Sigmoid colon (tissue), 7 donors: ENCODE measurements at places on chromosomes 6 and 20.

- DNase-seq: no peak
Observed at GRCh38 chr20:6533761-6534479, 233.6 kb upstream of the BMP2 start.

- no peak for DNase-seq
Observed at GRCh38 chr20:1296922-1297321, 30.8 kb downstream of the SNPH start.

- no peak for DNase-seq
Observed at GRCh38 chr6:163260111-163260895, 154.2 kb upstream of the QKI start.

GRCh38 chr6:51926125-51926524 is 161.3 kb downstream of the PKHD1 start:
- DNase-seq: no peak

DNA sequence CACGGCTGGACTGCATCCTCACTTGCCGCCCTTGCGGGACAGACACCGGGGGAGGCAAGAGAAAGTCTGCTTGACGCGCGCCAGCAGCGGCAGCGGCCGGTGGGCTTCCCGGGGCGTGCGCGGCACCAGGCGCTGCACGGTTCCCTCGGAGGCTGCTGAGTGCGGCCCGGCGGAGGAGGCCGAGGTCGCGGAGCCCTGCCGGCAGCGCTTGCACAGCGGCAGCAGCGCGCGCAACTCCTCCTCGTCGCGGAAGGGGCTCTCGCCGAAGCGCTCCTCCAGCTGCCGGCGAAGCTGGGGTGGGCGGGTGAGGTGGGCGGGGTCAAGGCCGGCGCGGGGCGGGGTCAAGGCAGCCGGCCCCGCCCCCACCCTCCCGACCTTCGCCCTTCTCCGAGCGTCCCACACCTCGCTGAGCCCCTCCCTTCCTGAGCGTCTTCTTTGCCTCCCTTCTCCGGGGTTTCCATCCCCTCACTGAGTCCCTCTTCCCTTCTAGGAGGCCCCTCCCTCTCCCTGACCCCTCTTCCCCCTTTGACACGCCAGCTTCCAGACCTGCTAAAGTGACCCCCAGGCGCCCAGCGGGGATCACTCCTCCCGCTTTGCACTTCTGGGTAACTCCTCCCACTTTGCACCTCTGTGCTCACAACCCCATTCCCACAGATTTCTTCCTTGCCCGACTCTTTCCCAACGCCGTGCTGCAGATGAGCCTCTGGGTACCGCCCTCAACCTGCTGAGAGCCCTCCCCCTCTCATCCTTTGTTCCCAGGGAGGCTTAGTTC is 8.8 kb downstream of the DUSP15 start:
- DNase-seq: no peak

GRCh38 chr6:142378138-142378875 is 76.5 kb downstream of the ADGRG6 start:
- DNase-seq: no peak

DNA sequence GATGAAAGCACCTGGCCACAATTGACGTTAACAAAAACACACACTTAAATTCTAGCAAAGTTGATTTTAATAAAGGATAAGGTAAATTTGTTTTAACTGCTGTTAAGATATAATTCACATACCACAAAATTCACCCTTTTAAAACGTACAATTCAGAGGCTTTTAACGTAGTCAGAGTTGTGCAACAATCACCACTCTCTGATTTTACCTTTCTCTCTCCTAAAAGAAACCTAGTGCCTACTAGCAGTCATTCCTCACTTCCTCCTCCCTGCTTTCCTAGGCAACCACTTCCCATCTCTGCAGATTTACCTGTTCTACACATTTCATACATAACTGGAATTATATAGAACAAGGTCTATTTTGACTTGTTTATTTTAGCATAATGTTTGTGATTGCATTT is 58.9 kb downstream of the PTPRK start:
- DNase-seq: no peak

GRCh38 chr6:19298421-19298820 is 538.7 kb upstream of the ID4 start:
- no peak for DNase-seq

- DNase-seq: no peak
Observed at GRCh38 chr20:22339091-22339881, 245.1 kb downstream of the FOXA2 start.

GRCh38 chr6:159257846-159258245 is 88.6 kb downstream of the FNDC1 start:
- DNase-seq: no peak

GRCh38 chr6:135600086-135600702 is 102.7 kb upstream of the AHI1 start:
- DNase-seq: no peak

DNA sequence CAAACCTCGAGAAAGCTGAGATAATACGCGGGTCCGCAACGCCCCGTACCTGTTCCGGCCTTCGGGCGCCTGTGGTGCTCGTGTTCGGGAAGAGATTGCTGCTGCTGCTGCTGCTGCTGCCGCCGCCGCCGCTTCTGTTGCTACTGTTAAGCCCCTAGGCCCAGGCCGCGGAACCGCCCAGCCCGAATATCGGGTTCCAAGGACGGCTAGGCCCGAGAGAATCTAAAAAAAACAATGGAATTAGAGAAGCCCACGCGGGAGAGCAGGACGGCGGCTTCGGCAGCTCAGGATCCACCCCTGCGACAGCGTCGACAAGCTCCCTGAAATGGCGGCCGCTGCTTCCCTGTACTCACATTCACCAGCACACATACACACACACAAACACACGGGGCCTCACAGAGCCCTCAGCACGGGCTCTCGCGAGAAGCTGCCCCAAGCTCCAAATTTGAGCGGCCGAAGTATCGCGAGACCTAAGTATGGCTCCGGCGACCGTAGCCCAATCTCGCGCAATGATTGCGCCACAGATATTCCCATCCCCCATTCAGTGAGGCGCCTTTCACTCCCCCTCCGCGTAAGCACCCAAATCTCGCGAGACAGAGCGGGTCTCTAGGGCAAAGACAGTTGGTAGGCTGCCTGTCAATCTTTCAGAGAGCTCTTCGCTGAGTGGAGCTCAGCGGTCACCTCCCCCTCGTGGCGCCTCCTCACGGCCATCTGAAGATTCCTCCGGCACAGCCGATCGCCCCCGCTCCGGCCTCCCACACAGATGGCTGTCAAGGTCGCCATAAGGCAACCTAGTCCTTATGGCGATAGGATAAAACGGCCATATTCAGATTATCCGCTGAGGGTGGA is at the start of gene RBM39:
RBM39 (minus strand) TSS at position 369 of the 849 bp plus-strand sequence. CDS start 1,386 bp downstream, outside the sequence.
- peak; percentile 100 for DNase-seq

- no peak for DNase-seq
Observed at GRCh38 chr20:2703716-2704475, 11.3 kb downstream of the EBF4 start.

- DNase-seq: no peak
Observed at GRCh38 chr6:130810307-130811030, 16.7 kb upstream of the SMLR1 start.

- no peak for DNase-seq
Observed at GRCh38 chr6:28203201-28203600, 21.9 kb upstream of the ZSCAN9 start.

- DNase-seq: no peak
Observed at GRCh38 chr6:45724511-45724910, 291.1 kb downstream of the CLIC5 start.

DNA sequence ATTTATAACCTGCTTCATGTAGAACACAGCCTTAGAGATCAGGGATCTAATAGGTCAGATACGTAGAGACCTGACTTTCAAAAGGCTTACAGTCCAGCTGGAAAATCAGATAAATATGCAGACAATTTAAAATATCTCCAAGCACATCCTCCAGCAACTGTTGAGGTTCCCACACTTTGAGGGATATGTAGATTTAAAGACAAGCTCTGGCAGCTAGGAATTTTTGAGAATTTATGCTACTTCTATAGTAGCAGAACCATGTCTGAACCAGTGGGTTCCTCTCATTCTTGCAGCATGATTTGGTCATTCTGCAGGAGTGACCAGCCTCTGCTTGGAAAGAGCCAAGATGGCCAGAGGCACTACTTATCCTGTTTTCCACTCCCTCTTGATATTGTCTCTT is 60.5 kb downstream of the CYB5R4 start:
- DNase-seq: no peak

GRCh38 chr6:31042806-31043205 is 32.5 kb downstream of the MUC22 start:
- no peak for DNase-seq

- DNase-seq: no peak
Observed at GRCh38 chr6:144702781-144703180, 417.6 kb downstream of the UTRN start.

DNA sequence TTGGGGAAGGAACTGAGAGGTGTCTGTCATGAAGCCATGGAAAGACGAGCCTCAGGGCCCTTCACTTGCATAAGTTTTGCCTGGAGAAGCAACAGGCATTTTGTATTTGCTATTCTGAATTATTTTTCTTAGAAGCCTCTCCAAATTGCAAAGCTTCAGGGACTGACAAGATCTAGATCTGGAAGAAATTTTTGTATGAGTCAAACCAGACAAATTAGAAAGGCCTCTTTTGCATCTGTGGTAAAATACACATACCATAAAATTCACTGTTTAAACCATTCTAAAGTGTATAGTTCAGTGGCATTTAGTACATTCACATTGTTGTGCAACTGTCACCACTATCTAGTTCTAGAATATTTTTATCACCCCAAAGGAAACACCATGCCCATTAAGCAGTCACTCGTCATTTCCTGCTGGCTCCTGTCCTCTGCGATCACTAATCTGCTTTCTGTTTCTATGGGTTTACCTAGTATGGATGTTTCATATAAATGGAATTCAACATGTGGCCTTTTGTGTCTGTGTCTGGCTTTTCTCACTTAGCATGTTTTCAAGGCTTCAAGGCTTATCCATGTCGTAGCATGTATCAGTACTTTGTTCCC is 269.1 kb downstream of the PHF3 start:
- no peak for DNase-seq

DNA sequence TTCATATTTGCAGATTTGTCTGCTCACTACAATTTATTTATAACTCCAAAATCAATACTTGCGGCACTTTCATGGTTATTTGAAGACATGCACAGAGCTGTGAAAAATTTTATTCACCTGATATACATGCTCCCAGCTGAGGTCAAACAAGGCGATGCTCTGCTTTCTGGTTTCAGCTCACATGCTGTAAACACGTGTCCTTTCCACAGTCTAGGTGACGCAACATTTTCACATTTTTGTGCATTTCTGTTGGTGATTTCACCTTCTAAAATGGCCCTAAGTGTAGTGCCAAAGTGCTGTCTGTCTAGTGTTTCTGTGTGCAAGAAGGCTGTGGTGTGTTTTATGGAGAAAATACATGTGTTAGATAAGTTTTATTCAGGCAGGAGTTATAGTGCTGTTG is 650.5 kb downstream of the RNF144B start:
- DNase-seq: no peak

- no peak for DNase-seq
Observed at GRCh38 chr6:131096786-131097185, 33.7 kb upstream of the EPB41L2 start.

DNA sequence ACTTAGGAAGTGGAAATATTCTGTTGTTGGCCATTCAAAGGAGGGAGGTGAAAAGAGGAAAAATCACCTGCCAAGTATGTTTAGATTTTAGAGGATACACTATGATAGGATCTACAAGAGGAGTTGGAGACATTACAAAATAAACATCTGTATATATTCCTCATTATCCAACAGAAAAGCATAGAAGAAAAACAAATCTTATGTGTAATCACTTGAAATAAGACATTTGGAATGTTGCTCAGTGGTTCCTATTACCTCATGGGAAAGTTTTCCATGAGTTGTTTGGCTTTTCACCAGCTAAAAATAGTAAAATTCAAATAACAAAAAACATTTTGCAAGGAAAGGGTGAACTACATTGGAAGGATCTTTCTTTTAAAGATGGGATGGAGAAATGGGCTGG is 76.7 kb upstream of the CARMIL1 start:
- DNase-seq: no peak

- DNase-seq: peak; percentile 85
Observed at GRCh38 chr20:47857569-47858464, 72.5 kb upstream of the SULF2 start.

DNA sequence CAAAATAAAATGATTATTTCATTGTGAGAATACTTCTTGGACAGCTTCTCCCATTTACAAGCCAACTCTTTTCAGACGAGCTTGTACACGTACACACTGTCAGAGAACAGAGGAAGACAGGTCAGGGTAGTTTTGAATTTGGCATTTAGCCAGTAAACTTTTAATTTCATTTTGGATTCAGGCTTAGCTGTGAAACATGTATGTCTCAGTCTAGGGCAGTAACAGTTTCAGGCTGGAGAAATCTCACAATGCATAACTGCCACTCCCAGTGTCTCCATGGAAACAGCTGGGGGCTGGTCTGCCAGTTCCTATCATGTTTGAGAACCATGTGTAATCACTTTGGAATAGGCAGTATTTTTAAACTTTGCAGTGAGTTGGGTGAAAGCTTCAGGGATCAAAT is 22.0 kb upstream of the QKI start:
- DNase-seq: no peak

- peak; percentile 89 for DNase-seq
Observed at GRCh38 chr6:73519926-73520687, 725 bp downstream of the EEF1A1 start.

- no peak for DNase-seq
Observed at GRCh38 chr20:52724541-52724940, 247.6 kb upstream of the TSHZ2 start.

DNA sequence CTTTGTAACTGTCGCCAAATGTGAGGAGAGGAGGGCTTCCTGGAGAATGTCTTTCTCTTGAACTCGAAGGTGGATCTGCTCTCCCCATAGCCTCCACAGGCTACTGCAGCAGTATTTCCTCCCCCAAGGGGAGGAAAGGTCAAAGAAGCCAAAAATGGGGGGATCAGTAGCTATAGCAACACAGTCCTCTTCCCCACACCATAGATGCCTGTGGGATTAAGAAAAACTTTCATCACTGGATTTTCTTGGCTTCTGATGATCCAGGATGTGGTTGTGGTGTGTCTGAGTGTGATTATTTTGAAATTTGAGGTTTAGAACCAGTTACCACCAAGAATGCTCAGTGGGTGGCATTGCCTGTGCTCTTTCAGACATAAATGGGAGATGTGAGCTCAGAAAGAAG is 140.1 kb upstream of the SPACA1 start:
- DNase-seq: no peak

- no peak for DNase-seq
Observed at GRCh38 chr6:41694815-41695526, 40.4 kb downstream of the TFEB start.

DNA sequence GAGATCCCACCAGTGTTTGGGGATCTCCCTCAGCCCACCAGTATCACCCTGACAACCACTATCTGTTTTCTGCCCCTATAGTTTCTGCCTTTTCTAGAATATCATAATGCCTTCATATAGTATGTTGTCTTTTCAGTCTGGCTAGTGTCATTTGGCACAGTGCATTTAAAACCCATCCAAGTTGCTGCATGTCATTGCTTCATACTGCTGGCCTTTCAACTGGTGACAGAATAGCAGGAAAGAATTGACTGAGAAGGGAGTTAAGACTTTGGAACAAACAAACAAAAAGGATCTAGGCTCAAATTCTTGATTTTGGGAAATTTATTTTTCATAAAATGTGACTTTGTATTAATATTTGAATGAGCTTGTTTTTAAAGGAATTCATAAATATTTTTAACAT is 4.5 kb downstream of the LMBRD1 start:
- no peak for DNase-seq

GRCh38 chr6:81788748-81789147 is 36.3 kb upstream of the TENT5A start:
- no peak for DNase-seq
